DMS 273 treated with DMSO at 0.1 percent for 48 hours (cell line): ENCODE measurements at places on chromosomes 4 and X.
A peak's percentile ranks its signal among the peaks of the same experiment; 100 is the strongest.

GRCh38 chr4:76830964-76831703, 66.8 kb downstream of the SOWAHB start:
- no peak for DNase-seq

DNA sequence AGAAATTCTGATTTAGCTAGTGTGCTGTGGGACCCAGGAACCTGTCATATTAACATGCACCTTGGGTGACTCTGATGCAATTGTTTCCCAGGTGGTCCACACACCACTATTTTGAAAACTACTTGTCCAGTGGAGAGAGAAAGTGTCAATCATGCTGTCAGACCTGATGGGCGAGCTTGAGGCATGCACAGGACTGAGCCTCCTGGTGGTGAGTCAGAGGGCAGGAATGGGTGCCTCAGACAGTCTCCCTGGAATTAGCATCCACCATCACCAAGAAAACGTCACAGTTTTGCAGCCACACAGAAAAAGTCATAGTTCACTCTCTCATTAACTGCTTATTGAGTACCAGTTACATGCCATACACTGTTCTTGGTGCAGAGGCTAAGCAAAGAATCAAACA, 181.8 kb upstream of the MAOA start:
- no peak for DNase-seq

DNA sequence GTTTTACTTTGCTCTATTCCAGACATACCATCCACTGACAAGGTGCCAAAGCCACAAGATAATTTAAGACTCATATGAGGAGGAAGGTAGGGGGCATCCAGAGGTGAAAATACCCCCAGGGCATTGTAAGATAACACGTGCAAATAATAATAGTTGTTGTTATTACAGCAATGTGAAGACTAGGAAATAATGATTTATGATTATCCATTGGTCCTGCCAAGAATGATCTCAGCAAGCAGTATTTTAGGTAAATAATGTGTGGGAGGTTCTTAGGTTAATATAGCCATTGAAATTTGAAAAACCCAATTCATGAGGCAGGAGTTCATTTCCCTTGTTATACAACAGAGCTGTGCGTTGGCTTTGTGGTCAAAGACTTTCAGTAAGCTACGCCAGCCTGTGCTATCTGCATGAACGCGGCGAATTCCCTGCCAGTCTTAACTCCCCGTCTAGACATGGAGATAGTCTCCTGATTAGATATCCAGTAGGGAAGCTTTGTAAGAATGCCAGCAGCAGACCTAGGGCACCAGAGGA, 47.2 kb upstream of the MXRA5 start:
- DNase-seq: no peak

- no peak for DNase-seq
Observed at GRCh38 chr4:76896048-76896447, 1.9 kb downstream of the SOWAHB start.

DNA sequence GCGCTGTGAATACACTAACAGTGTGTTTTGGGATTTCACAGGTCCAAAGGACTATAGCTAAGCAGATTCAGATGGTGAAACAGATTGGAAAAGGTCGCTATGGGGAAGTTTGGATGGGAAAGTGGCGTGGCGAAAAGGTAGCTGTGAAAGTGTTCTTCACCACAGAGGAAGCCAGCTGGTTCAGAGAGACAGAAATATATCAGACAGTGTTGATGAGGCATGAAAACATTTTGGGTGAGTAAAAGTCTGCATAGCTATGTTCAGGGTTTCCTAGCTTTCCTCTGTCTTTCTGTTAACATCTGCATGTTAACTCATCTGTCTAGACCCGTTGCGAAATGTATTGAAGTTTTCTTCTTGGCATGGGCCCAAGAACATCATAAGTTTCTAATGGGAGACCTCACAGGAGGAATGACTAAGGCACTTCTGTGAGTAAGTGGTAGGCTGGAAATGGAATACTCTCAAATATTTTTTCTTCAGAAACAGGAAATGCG, 372.1 kb downstream of the BMPR1B start:
- no peak for DNase-seq

GRCh38 chr4:166065324-166065723, 192.3 kb downstream of the TLL1 start:
- DNase-seq: no peak

- DNase-seq: no peak
Observed at GRCh38 chr4:2924765-2925301, 38.4 kb downstream of the NOP14 start.

DNA sequence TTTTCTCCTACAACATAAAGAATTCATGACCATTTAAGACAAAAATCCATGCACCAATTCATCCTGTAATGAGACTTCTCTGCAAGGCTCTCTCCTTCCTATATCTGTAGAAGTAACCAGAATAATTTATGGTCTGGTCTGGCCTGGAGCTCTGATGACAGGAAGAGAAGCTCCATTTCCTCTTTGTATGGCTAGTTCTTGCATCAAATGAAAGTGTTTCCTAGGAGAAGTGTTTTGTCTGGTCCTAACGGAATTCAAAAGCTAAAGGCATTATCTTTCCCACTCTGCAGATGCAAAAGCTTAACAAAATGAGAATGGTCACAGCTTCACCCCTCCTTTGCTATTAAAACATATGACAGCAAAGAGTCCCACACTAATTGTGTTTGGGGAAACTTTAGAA, 55.1 kb downstream of the SPATA18 start:
- no peak for DNase-seq

DNA sequence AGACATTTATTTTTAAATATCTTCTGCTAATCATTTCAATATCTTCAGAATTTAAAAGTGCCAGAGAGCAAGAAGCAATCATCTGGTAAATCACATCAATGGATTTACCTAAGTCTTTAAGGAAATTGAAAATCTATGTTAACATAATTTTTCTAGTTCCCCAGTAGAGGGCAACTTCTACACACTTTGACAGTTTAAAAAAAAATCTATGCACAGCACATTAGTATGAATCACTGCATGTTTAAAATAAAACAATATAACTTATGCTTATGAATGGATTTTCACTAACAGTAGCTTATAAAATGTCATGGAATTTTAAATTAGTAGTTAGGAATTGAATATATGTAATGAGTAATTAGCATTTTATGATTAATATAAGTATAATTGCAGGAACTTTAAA, 126.5 kb downstream of the REELD1 start:
- DNase-seq: peak; percentile 2

DNA sequence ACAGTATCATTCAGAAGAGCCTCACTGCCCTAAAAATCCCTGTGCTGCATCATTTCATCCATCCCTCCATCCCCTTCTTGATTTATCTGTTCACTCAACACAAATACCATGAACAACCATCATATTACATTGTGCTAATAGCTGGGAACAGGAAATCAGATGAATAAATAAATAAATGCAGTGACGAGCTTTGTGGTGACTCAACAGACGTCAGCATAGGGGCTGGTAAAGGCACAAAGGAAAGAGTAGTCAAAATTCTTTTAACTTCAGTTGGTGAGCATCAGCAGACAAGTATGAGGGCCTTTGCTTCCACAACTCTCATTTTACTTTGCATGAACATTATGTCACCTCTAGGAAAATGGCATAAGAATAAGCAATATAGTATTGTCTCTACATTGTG, 65.5 kb downstream of the EDNRA start:
- no peak for DNase-seq

DNA sequence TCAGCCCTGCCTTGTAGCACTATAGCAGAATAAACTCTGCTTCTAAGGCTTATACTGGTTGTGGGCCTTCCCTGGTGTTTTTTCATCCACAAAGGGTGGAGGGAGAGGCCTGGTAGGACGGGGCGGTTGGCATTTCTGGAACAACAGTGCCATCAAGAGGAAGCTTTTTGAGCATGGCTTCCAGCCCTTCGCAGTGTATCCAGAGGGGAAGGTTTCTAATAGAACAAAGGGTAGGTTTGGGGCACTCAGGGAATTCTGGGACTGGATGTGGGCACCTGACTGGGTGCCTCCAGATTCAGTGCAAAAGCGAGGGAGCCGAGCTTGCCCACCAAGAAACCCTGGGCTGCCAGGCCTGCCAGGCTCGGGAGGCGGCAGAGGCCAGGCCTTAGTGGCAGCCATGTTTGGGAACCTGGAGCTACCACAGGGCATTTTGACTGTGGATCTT, 229.6 kb upstream of the AGTR2 start:
- no peak for DNase-seq

DNA sequence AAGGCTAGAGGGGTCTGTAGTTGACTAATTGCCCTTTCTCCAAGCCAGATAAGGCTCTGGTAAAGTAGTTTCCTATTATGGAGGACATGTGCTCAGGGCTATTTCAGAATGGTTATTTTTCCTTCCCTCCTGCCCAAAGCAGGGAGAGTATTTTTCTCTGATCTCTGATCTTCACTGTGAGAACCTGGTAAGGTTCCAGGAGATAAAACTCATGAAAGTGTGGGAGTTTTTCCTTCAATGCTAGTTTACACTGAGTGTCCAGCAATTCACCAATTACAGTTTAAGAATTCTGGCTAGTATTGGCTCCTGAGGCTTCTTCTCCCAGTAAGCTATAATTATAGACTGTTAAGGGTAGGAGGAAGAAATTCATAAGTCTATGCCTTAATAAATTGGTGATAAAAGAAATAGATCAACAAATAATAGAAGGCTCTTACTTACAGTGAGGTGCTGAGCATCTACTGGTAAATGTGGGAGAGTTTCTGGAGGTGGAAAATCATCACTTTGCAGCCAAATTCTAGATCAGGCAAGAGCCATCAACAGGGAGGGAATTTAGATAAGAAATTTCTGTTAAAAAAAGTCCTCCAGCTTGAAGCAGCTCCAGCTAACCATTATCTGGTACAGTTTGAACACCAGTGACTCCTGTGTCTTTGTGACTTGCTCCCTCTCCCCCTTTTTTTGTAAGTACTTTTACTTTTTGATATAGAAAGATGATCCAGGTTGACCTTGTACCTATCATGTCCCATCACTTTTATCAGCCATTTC, 30.9 kb downstream of the CASP6 start:
- no peak for DNase-seq
